ENCODE measurements at places on chromosomes 16 and 17.

DNA sequence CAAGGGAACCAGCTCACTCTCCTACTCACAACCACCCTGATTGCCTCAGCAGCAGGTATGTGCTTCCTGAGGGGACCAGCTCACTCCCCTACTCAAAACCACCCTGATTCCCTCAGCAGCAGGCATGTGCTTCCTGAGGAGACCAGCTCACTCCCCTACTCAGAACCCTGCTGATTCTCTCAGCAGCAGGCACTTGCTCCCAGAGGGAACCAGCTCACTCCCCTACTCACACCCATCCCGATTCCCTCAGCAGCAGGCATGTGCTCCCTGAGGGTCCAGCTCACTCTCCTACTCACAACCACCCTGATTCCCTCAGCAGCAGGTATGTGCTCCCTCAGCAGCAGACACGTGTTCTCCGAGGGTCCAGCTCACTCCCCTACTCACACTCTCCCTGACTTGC, 26.1 kb upstream of the COG7 start:
- H3K4me3 ChIP-seq: no peak overlapping the region
- peaks cover 11% of the 10 kb centered on the region for H3K36me3 ChIP-seq
- H3K27ac ChIP-seq: no peak overlapping the region
- no peaks in the 10 kb centered on the region for H3K27me3 ChIP-seq

DNA sequence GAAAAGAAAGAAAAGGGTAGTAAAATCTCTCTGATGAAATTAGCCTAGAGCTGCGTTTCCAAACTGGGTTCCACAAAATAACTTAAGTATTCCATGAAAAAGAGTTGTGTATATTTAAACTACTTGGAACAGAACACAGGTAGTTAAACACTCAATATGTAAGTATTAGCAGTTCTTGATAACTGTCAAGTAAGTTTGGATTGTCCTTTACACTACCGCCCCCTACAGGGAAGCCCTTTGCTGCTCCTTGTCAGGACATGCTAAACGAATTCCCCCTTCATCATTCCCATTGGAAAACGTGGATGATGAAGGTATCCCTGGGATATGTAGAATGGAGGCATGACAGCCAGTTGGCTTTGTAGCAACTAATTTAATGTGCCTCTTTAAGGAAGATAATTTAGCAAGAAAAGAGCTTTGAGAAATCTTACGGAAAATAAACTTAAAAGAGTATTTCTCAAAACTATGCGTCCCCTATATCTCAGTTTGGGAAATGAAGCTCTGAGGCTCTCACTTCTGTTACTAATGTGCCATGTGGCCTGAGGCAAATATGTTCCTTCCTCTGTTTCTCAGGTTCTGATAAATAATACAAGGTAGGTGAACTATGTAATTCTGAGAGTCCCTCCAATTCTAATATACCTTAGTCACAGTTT, 18.8 kb downstream of the NCBP3 start:
- H3K4me1 ChIP-seq: peaks cover 4% of the 10 kb centered on the region
- no peak overlapping the region for H3K27ac ChIP-seq
- H3K4me3 ChIP-seq: no peak overlapping the region
- DNase-seq: peak; percentile 74
- H3K27me3 ChIP-seq: no peaks in the 10 kb centered on the region
- peaks cover 17% of the 10 kb centered on the region for H3K36me3 ChIP-seq

GRCh38 chr17:72118335-72119076, 2.3 kb upstream of the SOX9 start:
- H3K4me1 ChIP-seq: peaks cover 6% of the 10 kb centered on the region
- no peak overlapping the region for H3K27ac ChIP-seq
- peak overlapping the region; percentile 44 for H3K4me3 ChIP-seq
- H3K27me3 ChIP-seq: no peaks in the 10 kb centered on the region

- no peaks in the 10 kb centered on the region for H3K27me3 ChIP-seq
- no peak overlapping the region for H3K27ac ChIP-seq
- H3K4me3 ChIP-seq: no peak overlapping the region
- H3K4me1 ChIP-seq: peaks cover 34% of the 10 kb centered on the region
- DNase-seq: no peak
These were observed 339.9 kb downstream of the SEC14L1 start for GRCh38 chr17:77480509-77481215.

GRCh38 chr17:80444644-80444979, 29.6 kb downstream of the ENDOV start:
- H3K27ac ChIP-seq: no peak overlapping the region
- no peaks in the 10 kb centered on the region for H3K27me3 ChIP-seq
- no peak for DNase-seq
- no peaks in the 10 kb centered on the region for H3K4me1 ChIP-seq
- no peak overlapping the region for H3K4me3 ChIP-seq

GRCh38 chr16:11602321-11602720, 15.6 kb upstream of the LITAF start:
- H3K27me3 ChIP-seq: no peaks in the 10 kb centered on the region
- no peaks in the 10 kb centered on the region for H3K4me1 ChIP-seq
- no peaks in the 10 kb centered on the region for H3K36me3 ChIP-seq
- no peak for DNase-seq
- H3K4me3 ChIP-seq: no peak overlapping the region

DNA sequence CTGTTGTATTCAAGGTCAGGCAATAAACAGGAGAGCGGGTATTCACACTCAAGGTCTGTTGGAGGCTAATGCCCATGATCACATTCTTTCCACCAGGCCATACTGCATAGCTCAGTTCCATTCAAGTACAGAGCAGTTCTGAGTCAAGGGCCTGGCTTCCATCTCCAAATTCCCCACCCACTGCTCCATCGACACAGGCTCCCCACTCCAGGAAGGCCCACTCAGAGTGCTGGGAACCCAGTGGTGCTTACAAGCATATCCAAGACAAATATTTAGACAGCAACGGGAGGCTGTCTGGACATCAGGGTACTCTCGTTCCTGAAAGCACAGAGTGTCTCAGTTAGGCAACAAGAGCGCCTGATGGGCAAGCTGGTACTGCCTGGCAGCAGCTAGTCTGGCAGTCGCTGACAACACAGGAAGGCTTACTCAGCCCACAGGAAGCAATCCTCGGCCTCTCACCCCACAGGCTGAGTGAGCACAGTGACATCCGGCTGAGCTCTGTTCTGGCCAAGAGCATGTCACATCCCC, 40.9 kb downstream of the RFFL start:
- DNase-seq: peak; percentile 22
- H3K27ac ChIP-seq: peak overlapping the region; percentile 87
- no peak overlapping the region for H3K4me3 ChIP-seq
- no peaks in the 10 kb centered on the region for H3K27me3 ChIP-seq
- peaks cover 3% of the 10 kb centered on the region for H3K4me1 ChIP-seq
- H3K36me3 ChIP-seq: peaks cover 31% of the 10 kb centered on the region

DNA sequence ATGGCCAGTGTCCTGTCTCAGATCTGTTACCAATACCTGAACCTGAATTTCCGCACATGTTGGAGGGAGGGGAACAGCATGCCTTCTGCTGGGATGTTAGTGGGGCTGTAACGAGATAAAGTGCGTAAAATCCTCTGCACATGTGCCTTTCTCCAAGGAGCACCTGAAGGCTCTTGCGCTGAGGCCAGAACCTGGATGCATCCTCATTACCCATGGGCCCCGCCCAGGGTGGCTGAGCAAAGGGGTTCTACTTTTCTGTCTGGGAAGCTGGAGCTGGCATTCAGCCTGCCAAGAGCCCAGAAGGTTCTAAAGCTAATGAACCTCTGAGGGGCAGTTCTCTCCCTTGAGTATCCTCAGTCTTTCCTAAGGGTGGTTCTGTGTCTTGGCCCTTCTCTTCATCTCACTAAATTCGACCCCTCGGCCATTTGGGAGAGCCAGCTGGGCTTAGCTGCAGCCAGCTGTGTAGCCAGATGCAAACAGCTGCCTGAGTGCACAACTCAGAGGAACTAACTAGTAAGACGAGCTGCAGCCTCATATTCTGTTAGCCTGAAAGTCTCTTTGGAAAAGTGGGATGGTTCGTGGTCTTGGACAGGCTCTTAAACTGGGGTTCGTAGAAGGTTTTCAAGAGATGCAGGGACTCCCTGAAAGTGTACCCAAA, 2.5 kb downstream of the ITGA3 start:
- H3K4me3 ChIP-seq: no peak overlapping the region
- H3K4me1 ChIP-seq: peaks cover 64% of the 10 kb centered on the region
- peak overlapping the region; percentile 47 for H3K27ac ChIP-seq

DNA sequence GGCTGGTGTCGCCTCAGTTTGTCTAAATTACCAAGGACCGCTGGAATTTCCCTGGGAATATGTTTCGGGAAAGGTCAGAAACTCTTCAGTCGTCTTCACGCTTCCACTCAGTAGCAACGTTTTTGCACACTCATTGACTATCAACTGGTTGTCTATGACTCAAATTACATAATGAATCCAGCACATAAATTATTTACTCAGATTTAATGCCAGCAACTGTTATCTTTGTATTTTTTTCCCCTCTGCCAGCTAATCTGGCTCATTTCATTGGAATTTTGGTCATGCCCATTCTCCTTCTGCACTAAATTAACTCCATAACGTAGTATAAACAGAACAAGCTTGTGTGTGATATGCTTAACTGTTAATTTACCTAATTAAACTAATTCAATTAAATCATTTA, 372.7 kb upstream of the ZFHX3 start:
- no peaks in the 10 kb centered on the region for H3K27me3 ChIP-seq
- H3K4me1 ChIP-seq: no peaks in the 10 kb centered on the region
- no peak for DNase-seq
- H3K36me3 ChIP-seq: no peaks in the 10 kb centered on the region
- H3K4me3 ChIP-seq: no peak overlapping the region
- no peak overlapping the region for H3K27ac ChIP-seq

- H3K27ac ChIP-seq: no peak overlapping the region
- H3K4me1 ChIP-seq: peaks cover 2% of the 10 kb centered on the region
- no peaks in the 10 kb centered on the region for H3K27me3 ChIP-seq
- DNase-seq: no peak
- no peak overlapping the region for H3K4me3 ChIP-seq
These were observed 387.6 kb upstream of the MAF start for GRCh38 chr16:79988089-79988488.

GRCh38 chr16:64782484-64782883, 339.4 kb downstream of the CDH11 start:
- no peaks in the 10 kb centered on the region for H3K4me1 ChIP-seq
- no peak for DNase-seq
- no peaks in the 10 kb centered on the region for H3K36me3 ChIP-seq
- no peaks in the 10 kb centered on the region for H3K27me3 ChIP-seq
- H3K4me3 ChIP-seq: no peak overlapping the region
- no peak overlapping the region for H3K27ac ChIP-seq

DNA sequence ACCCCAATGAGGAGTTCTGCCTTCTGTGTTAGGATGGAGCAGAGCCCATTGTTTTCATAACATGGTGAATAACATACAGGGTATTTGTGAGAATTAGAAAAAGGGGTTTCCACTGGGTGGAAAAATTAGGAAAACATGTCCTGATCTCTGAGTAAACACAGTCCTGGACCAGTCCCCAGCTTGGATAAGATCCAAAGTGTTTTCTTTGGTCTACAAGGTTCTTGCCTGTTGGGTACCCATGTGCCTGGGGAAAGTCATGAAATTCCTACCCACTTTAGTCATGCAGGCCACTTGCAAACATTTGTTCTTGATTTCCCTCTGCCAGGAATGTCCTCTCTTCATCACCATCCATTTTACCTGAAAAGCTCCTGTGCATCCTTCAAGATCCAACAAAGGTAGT, 164.8 kb upstream of the DYNLRB2 start:
- no peak overlapping the region for H3K4me3 ChIP-seq
- H3K27ac ChIP-seq: no peak overlapping the region
- H3K27me3 ChIP-seq: no peaks in the 10 kb centered on the region
- H3K36me3 ChIP-seq: no peaks in the 10 kb centered on the region
- no peak for DNase-seq

- DNase-seq: no peak
- peak overlapping the region; percentile 28 for H3K4me3 ChIP-seq
- H3K4me1 ChIP-seq: no peaks in the 10 kb centered on the region
- peaks cover under 1% of the 10 kb centered on the region for H3K36me3 ChIP-seq
These were observed 2.4 kb downstream of the EVI2A start for GRCh38 chr17:31318851-31319661.

- no peaks in the 10 kb centered on the region for H3K36me3 ChIP-seq
- no peak overlapping the region for H3K27ac ChIP-seq
- H3K4me1 ChIP-seq: no peaks in the 10 kb centered on the region
- H3K27me3 ChIP-seq: no peaks in the 10 kb centered on the region
- no peak overlapping the region for H3K4me3 ChIP-seq
These were observed 16.4 kb upstream of the ALOX15B start for GRCh38 chr17:8022360-8023003.

DNA sequence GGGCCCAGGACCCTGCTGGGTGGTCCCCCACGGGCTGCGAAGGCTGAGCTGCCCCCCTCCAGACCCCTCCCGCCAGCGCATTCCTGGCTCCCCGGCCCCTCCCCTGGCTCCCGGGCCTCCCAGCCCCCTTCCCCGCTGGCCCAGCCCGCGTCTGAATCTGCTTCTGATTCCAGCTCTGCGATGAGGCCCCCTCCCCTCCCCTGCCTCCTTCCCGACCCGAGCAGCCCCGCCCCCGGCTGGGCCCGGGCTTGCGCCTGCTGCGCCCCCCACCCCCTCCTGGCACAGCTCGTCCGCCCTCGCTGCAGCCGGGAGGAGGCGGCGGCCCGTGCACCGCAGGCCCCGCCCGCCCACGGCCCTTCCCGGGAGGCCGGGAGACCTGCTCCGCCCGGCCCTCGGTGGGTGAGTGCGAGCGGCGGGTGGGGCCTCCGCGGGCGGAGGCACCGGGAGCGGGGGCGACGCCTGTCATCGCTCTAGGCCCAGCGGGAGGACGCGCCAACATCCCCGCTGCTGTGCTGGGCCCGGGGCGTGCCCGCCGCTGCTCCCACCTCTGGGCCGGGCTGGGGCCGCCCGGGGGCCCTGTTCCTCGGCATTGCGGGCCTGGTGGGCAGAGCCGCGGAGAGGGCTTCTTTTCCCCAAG, at the start of gene NTN3:
Gene NTN3 (plus strand): TSS at position 282 of the 637 bp plus-strand sequence. CDS start 405 bp downstream, outside the sequence.
- no peak for DNase-seq
- peaks cover 36% of the 10 kb centered on the region for H3K4me1 ChIP-seq
- H3K36me3 ChIP-seq: no peaks in the 10 kb centered on the region
- H3K27me3 ChIP-seq: peaks cover 52% of the 10 kb centered on the region

GRCh38 chr16:23832882-23833281, 2.9 kb upstream of the PRKCB start:
- DNase-seq: peak; percentile 12
- no peak overlapping the region for H3K4me3 ChIP-seq
- H3K27ac ChIP-seq: no peak overlapping the region
- no peaks in the 10 kb centered on the region for H3K27me3 ChIP-seq
- H3K36me3 ChIP-seq: no peaks in the 10 kb centered on the region

DNA sequence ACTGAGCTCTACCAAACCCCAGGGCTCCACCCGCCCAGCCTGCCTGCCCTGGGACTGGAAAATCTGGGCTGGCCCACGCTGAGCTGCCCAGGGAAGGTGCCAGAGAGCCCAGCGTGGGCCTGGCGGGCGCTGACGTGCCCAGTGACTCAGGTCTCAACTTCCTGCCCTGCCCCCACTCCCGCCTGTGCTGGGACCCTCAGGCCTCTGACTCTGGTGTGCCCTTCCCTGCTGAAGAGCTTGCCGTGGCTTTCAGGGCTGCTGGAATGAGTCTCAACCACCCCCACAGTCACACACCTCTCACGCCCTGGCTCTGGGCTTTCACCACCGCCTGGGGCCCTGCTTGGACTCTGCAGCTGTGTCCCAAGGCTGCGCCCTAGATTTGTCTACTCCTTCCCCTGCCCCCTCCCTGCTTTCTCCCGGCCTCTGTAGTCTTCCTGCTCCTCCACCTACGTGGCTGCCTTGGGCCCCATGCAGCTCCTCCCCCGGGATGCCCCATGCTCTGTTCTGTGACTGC, 10.4 kb downstream of the LLGL1 start:
- no peaks in the 10 kb centered on the region for H3K27me3 ChIP-seq
- peaks cover 2% of the 10 kb centered on the region for H3K36me3 ChIP-seq
- H3K4me3 ChIP-seq: no peak overlapping the region
- no peaks in the 10 kb centered on the region for H3K4me1 ChIP-seq
- no peak overlapping the region for H3K27ac ChIP-seq
- DNase-seq: no peak
